OCI-M1 (cell line): ENCODE measurements at places on chromosomes 16 and 17.
A peak's percentile ranks its signal among the peaks of the same experiment; 100 is the strongest.

DNA sequence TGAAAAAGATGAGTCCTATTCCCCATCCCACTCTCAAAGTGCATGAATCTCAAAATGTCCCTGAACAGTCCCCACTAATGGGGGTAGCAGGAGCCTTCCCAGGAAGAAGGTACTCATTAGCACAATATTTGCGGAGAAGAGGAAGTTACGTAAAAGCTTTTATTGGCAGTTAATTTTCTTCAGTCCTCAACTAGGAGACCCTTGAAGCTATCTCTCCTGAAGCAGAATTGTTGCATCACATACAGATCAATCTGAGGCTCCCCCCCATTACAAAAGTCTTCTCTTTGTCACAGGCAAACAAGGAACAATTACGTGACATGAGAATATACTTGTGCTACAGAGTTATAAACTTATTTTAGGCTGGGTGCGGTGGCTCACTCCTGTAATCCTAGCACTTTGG, 14.2 kb downstream of the SLFN12L start:
- DNase-seq, result no peak

- DNase-seq, result no peak
Observed at GRCh38 chr17:45441526-45442310, 9.0 kb upstream of the ARHGAP27 start.

DNA sequence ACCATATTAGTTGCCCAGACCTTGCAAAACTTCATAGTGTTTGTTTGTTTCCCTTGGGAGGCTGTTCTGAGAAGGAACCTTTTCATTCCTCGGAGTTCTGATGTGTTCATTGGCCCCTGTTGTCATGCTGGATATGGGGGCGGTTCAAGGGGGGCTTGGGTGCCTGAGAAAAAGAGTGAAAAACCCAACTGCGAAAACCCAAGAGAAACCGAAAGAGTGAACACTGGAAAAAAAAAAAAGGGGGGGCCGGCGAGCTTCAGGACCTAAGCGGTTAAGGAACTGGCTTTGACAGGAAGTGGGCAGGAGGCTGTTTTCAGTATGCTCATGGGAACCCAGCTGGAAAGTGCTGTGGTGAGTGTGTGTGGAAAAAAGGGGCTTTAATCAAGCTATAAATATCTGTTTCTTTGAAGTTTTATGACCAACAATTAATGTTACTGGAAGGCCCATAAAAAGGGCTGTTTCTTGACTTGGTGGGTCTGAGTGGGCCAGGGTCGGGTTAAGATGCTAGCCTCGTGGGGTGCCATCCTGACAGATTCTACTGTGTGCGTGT, 510.7 kb downstream of the MAF start:
- DNase-seq, result peak; percentile 71

GRCh38 chr16:48632137-48632774, 22.3 kb upstream of the N4BP1 start:
- no peak for DNase-seq

- DNase-seq, result no peak
Observed at GRCh38 chr16:58426966-58427365, 34.7 kb downstream of the GINS3 start.

DNA sequence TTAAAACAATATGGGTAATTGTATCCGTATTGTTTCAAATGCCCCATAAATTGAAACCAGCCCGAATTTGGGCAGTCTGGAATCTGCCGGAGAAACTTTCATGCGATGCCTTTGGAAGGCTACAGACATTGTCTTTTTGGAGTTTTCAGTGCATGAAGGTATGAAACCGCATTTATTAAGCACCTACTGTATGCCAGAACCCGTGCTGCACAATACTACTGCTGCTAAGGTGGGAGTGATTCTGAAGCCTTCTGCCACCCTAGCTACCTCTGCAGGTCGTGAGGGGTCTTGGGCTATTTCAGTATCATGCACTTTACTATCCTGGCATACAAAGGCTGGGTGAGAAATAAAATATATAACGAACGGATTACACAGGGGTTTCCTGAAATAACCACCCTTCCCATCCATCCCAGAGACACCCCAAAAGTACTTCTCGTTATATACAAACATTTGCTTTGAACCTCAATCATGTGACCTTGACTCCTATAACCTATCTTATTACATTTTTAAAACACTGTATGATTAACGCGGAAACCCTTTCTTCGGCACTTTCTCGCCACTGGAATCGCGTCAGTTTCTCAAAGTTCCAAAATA, 1.0 kb upstream of the MSI2 start:
- no peak for DNase-seq

DNA sequence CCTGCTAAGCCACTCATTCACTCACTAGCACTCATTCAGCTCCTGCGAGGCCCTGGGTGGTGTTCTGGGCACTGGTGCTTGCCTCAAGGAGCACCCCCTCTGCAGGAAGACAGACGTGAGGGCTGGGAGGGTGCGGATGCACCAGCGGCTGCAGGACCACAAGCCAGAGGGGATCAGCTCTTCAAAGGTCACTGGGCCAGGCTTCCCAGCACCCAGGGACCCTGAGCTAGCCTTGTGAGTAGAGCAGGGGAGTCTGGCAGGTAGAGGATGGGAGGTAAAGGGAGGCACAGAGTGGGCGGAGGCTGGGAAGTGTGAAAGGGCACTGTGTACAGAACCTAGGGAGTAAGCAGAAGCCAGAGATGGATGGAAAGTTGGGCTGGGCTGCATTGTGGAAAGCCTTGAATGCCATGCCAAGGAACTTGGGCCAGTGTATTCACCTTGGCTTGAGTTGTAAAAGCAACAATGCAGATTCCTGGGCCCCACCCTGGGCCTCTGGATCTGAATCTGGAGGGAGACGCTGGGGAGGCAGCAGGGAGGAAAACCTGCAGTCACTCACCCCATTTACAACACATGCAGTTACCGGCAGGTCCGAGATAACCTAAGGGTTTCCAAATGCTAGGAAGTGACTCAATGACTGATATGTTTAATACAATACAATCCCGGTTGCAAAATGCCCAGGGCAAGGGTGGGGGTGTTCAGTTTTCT, 1.7 kb downstream of the IL4R start:
- peak; percentile 21 for DNase-seq

DNA sequence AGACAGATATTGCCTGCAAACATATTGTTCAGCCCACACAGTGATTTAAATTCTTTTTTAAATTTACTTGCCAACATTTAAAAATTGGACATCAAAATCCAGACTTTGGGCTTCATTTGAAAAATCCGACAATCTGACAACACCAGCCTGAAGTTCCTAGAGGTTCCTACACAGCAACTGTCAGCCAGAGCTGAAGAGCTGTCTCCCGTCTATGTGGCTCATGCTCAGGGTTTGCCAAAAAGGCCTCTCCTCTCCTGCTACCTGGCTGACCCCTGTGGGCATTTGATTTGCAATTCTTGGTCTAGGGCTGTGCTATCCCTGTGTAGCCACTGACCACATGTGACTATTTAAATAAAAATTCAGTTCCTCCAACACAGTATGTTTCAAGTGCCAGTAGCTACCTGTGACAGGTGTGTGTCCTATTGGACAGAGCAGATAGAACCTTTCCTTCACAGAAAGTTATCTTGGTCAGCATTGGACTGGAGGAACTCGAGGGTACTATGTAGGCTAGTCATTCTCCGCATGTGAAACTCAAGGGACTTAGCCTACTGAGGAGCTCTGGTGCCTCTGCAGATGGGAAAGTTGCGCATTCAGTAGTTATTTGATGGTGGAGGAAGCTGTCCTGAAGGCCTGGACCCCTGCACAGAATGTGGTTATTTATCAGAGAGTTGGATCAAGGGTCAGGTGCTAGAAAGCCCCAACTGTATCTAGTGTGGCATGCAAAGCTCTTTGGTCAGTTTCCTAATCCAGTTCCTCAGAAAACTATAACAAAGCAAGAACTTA, 2.7 kb downstream of the LYRM1 start:
- peak; percentile 82 for DNase-seq
